ENCODE measurements at places on chromosomes 6 and 20.

DNA sequence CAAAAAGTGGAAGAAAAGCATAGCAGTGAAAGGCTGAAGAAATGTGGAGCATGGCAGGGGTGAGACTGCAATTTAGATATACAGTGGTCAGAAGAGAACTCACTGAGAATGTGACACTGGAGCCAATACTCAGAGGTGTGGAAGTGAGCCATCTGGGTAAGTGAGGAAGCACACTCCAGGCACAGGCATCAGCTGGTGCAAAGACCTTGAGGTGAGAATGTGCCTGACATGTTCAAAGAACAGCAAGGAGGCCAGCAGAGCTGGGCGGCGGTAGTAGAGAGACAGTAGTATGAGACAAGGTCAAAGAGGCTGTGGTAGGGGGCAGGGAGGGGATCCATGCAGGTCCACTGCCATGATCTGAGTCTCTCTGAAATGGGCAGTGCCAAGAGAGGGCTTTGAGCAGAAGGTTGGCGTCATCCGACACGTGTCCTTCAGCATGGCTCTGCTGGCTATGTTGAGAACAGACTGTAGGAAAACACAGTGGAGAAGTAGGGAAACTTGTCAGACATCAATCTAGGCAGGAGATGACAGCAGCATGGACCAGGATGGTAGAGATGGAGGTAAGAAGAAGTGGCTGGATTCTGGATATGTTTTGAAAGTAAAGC, 84.4 kb downstream of the PLCG1 start:
- DNase-seq, result no peak

DNA sequence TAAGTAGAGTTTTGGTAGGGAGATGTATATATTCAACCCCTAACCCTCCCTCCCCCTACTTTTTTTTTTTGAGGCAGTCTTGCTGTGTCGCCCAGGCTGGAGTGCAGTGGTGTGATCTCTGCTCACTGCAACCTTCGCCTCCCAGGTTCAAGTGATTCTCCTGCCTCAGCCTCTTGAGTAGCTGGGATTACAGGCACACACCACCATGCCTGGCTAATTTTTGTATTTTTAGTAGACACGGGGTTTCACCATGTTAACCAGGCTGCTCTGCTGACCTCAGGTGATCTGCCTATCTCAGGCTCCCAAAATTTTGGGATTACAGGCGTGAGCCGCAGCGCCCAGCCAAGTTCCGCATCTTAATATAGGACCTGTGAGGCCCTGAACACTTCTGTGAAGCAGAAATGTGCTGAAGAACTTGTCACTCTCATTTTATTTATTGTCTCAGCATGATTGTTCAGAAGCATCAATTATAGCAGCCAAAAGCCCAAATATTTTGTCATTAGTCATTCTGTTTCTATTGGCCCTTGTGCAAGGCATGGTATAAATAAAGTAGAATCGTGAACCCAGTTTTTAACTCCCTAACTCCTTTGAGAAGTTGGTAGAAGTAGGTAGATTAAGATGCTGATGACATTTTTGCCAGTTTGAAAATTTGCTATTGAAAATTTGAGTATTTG, 19.4 kb downstream of the DSTN start:
- DNase-seq, result peak; percentile 29

DNA sequence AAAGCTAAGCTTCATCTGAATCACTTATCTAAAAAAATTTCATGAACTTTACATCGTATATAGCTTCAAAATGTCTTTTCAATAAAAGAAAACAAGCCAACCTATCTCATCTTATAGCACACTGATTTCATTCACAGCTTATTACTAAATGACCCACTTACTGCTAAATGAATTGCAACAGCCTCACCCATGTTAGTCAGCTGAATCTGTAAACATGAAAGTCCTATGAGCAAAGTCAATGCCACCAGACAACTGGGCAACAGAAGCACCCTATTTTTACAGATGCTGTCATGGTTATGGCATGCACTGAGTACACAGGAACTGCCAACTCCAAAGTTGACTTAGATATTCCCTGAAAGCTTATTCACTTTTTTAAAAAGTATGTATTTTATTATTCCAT, 41.2 kb upstream of the DST start:
- peak; percentile 94 for DNase-seq

- DNase-seq, result no peak
Observed at GRCh38 chr20:34310481-34311117, 7.4 kb upstream of the AHCY start.

All from HFFc6 (cell line).